Diencephalon (tissue), 1 donor: ENCODE measurements at places on chromosomes 7 and 10. TPM values are rescaled to one million over a fixed set of nuclear protein-coding genes. Genes with fewer than 3 reads are reported as not detected.

The IQUB gene
- total RNA-seq = 8.5 TPM

The ITIH2 gene
- 7.6 TPM for total RNA-seq

The ACTL6B gene
- total RNA-seq = 90.4 TPM

The CPA1 gene
- total RNA-seq = not detected

The PRLHR gene
- total RNA-seq = 1.2 TPM

The RAPGEF5 gene
- 62.7 TPM for total RNA-seq

The GBF1 gene
- total RNA-seq = 31.8 TPM

The LMOD2 gene
- total RNA-seq = not detected

The ARL4A gene
- total RNA-seq = 57.7 TPM

The VSTM2A gene
- total RNA-seq = 200 TPM

The LAMB1 gene
- 41.3 TPM for total RNA-seq

The PLAC9 gene
- total RNA-seq = 1.4 TPM

The TMEM72 gene
- total RNA-seq = 0.69 TPM

The CALCR gene
- total RNA-seq = 5.1 TPM

The NPC1L1 gene
- not detected for total RNA-seq

The UBN2 gene
- total RNA-seq = 21.2 TPM

The RPEL1 gene
- not detected for total RNA-seq

The SPDYE9 gene
- total RNA-seq = not detected

The SPDYE2 gene
- 0.23 TPM for total RNA-seq

The HOXA1 gene
- total RNA-seq = not detected

The BET1 gene
- 28.4 TPM for total RNA-seq

The COL17A1 gene
- total RNA-seq = under 0.01 TPM

The MSS51 gene
- total RNA-seq = 3.5 TPM

The SNCG gene
- 29.1 TPM for total RNA-seq
